ENCODE measurements at places on chromosomes 12 and 14. TPM values are rescaled to one million over a fixed set of nuclear protein-coding genes. Genes with fewer than 3 reads are reported as not detected.
A peak's percentile ranks its signal among the peaks of the same experiment; 100 is the strongest.

ZCCHC8 gene
- total RNA-seq: 15.9 TPM

RHOJ gene
- total RNA-seq: 0.50 TPM

PRR4 gene
- total RNA-seq: 1.8 TPM

TMEM63C gene
- total RNA-seq: not detected

WIF1 gene
- total RNA-seq: not detected

TAS2R43 gene
- total RNA-seq: not detected

NFE2 gene
- 0.06 TPM for total RNA-seq

EPYC gene
- not detected for total RNA-seq

RNASE2 gene
- total RNA-seq: not detected

TAS2R14 gene
- 0.74 TPM for total RNA-seq

TMEM132C gene
- not detected for total RNA-seq

AKAP5 gene
- 1.1 TPM for total RNA-seq

FBLN5 gene
- total RNA-seq: 0.67 TPM

C12orf57 gene
- total RNA-seq: 127 TPM

- no peak for DNase-seq
These were observed 5.7 kb downstream of the KRT73 start for GRCh38 chr12:52612431-52613383.

- no peak for DNase-seq
These were observed 154.4 kb upstream of the GARIN6 start for GRCh38 chr12:99493197-99493596.

DNA sequence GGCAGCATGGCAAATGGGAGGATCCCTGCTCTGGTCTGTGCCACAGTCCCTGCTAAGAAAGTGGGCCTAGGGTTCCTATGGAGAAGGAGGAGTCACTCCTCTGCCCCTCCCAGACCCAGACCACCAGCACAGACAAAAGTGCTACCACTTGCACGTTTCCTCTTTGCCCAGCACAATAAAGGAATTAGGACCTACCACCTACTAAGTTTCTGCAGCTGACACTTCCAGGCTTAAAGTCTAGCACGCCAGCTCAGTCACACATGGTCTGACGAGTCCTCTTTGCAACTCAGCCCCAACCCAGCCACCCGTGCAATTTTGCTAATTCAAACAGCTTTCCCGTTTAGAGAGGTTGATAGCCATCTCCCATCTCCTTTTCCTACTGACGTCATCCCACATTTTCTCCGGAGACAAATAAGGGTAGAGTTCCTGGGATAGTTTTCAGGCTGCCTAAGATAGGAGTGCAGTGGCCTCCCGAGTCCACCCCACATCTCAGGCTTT lies 66.2 kb upstream of the PTGR2 start:
- peak; percentile 69 for DNase-seq

DNA sequence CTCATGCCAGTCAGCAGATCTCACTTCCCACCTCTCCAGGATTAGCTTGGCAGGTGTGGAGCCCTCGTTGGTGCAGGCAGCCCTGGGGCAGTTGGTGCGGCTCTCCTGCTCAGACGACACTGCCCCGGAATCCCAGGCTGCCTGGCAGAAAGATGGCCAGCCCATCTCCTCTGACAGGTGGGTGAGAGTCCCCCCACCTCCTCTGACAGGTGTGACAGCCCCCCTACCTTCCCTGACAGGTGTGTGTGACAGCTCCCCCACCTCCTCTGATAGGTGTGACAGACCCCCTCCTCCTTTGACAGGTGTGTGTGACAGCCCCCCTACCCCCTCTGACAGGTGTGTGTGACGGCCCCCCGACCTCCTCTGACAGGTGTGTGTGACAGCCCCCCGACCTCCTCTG lies 26.3 kb downstream of the PAPLN start:
- no peak for DNase-seq

DNA sequence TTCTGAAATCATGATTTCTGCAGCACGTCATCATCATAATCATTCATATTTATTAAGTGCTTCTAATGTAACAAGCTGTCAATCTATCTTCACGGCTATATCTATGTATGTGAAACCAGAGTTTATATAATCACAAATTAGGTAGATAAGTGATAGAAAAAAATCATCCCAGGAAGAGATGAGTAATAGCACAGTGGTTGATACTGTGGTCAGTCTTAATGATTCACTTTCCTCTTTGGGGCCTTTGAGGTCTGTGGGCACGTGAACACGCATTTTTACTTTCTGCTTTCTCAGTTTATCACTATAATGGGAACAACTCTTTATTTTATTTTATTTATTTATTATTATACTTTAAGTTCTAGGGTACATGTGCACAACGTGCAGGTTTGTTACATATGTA lies 265.9 kb upstream of the NOVA1 start:
- DNase-seq: peak; percentile 63

GRCh38 chr14:37122919-37123639 lies 49.3 kb downstream of the SLC25A21 start:
- no peak for DNase-seq

DNA sequence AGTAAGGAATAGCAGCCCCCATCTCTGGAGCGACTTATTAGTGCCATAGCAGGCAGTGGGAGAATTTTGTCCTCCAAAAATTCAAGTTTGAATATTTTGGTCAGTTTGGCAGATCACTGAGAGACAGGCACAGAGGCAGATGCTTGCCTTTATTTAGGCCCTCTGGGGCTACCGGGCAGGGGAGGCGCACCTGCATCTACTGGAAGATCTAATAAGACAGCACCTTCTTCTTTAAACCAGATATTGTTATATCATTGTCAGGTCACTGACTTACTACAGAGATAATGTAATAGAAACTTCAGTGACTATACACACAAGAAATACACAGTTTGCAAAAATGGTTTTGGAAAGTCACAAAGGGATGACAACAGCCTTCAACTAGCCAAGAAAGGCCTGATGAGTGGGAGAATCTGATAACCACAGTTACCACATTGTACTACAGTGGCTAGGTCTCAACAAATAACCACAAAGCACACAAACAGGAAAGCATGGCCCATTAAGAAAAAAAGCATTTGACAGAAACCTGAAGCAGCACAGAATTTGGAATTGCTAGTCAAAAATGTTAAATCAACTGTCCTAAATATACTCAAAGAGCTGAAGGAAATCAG lies 56.8 kb downstream of the CDK17 start:
- no peak for DNase-seq

GRCh38 chr12:83389237-83389996 lies 702.7 kb downstream of the TMTC2 start:
- DNase-seq: peak; percentile 57

- DNase-seq: peak; percentile 34
These were observed 8.6 kb downstream of the ISCU start for GRCh38 chr12:108570743-108571608.

DNA sequence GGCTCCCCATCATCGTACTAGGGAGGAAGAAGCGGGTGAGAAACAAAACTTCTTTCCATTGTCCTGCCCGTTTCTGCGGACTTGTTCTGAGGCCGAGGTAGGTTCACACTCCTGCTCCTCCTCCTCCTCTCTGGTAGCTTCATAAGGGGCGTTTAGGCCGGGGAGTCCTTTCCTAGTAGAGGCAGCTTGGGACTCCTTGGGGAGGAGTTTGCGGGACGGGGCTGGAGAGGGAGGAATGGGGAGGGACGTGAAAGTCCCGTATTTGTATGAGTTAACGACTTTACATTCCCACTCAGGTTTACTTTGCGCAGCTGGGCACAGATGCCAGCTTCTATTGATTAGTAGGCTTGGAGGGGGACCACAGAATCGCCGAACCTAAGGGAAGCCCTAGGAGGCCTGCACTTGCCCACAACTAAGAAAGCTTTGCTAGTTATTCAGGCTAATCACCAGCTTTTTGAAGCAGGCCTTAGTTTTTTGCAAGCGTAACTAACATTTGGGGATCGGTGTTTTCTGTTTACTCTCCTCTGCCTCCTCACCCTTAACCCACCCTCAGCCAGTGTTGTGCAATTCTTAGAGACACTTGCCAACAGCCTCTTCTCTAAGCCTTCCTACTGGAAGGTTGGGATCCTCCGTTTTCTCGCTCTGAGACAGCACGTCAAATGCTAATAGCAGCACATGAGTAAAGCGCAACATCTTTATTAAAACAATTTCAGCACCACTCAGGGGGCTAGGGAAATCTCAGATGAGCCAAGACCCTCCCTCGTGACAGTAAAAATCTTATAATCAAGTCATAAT lies 499 bp downstream of the RNASE4 start:
- DNase-seq: no peak

GRCh38 chr12:31456562-31456961 lies 130.6 kb upstream of the SINHCAF start:
- no peak for DNase-seq

DNA sequence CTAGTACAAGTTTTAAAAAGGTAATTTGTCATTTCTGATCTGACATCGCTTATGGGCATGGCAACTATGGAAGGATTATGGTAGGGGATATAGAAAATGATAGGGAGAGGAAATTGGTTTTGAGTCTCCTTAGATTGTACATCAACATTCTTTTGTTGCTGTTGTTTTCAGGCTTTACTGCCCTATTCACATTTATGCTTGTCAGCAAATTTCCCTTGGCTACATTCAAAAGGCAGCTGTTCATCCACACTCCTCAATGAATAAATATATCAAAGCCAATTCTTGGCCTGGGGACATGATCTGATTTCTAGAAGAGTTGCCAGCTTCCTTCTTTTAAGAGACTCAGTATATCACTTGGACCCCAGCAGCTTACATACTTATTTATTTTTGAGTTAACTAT lies 283.4 kb downstream of the CEP128 start:
- DNase-seq: no peak

- peak; percentile 35 for DNase-seq
These were observed 1.1 kb downstream of the KITLG start for GRCh38 chr12:88579161-88579517.

DNA sequence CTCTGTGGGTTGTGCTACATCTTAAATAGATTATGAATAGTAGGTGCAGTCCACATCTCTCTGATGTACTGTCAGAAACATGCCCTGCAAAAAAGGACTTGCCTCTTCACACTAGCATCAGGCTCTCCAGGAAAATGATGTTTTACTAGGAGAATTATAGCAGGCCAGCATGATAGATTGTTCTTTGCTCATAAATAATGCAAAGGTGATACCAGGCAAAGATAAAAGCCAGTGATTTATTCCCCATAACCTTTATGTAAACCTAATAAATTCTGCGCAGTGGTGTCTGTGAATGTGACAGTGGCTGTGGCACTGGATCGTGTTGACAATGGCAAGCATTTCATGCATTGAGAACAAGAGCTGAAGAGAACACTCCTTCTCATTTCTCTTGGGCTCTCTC lies 646.5 kb upstream of the SEL1L start:
- no peak for DNase-seq

DNA sequence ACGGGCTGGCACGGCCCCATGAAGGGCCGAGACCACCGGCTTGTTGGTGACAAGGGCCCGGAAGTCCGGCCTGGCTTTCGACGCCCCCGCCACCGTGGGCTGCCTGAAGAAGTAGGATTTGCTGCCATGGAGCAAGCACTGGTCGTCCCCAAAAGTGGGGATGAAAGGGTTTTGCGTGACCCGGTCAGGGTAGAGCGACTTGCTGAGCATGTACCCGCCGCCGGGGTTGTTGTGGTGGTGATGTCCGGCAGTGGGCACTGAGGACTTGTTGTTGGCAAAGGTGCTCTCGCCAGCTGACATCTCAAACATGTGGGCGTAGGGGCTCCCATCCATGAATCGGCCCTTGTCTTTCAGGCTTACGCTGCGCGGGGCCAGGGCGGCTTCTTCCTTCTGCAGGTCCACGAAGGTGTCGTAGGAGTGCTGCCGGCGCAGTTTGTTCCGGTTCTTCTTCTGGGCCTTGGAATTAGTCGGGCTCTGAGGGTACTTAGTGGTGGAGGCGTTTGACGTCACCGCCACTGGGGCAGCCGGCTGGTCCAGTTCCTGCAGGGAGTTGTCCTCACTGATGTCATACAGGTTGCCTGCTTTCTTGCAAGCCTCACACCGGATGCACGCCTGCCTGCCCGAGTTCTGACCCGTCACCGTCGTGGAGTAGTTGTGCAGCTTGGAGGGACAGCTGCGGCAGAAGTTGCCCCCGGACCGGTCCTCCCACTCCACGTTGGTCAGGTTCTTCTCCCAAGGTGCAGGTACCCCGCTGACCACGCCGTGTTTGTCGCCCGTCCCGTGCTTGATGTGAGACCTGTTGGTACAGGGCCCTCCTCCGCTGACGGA lies 366.6 kb downstream of the EMP1 start:
- DNase-seq: no peak

DNA sequence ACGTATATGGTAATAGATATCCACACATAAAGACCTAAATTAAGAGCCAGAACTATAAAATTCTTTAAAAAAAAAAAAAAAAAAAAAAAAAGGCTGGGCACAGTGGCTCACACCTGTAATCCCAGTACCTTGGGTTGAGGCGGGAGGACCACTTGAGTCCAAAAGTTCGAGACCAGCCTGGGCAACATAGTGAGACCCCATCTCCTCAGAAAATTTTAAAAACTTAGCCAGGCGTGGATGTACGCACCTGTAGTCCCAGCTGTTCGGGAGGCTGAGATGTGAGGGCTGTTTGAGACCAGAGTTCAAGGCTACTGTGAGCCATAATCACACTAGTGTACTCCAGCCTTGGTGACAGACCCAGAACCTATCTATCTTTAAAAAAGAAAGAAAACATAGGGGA lies 4.3 kb downstream of the BTBD7 start:
- no peak for DNase-seq

GRCh38 chr14:71583194-71583593 lies 349.0 kb upstream of the RGS6 start:
- no peak for DNase-seq

DNA sequence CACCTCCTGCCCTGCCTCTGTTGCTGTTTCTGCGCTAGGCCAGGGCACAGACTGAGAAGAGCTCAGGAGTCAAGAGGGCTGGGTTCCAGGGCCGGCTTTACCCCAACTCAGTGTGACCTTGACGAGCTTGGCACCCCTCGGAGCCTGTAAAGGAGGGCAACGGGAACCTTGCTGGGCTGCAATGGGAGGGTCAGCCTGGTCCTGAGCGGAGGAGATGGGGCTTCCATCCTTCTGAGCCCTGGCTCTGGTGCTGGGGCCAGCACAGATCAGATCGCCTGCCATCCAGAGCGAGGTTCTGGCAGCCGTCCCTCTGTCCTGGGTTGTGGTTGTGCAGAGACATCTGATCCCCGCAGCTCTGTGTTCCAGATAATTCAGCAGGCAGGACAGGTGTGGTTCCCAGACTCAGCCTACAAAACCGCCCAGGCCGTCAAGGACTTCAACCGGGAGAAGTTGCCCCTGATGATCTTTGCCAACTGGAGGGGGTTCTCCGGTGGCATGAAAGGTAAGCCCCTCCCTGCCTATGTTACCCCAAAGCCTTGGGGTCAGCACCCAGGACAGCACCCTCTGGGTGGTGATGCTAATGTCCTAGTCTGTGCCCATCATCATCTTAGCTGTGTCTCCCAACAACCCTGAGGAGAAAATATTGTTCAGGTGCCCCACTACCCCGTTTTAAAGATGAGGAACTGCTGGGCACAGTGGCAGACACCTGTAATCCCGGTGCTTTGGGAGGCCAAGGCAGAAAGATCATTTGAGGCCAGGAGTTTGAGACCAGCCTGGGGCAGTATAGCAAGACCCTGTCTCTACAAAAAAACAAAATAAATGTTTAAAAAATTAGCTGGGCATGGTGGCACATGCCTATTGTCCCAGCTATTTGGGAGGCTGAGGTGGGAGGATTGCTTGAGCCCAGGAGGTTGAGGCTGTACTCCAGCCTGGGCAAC lies 50.2 kb downstream of the FOXN4 start:
- DNase-seq: no peak

GRCh38 chr12:19236656-19237055 lies 107.1 kb downstream of the PLEKHA5 start:
- no peak for DNase-seq

- DNase-seq: no peak
These were observed 4.4 kb upstream of the KCNK10 start for GRCh38 chr14:88327497-88327896.

- no peak for DNase-seq
These were observed 156.2 kb downstream of the ETV6 start for GRCh38 chr12:11805680-11806079.

GRCh38 chr12:55780685-55781084 lies 36.8 kb downstream of the SARNP start:
- no peak for DNase-seq

Measured in HT1080 (cell line).